ENCODE measurements at places on chromosomes 7 and 10.

- DNase-seq: no peak
Observed at GRCh38 chr7:132755538-132756483, 179.5 kb upstream of the PLXNA4 start.

- DNase-seq: peak; percentile 87
Observed at GRCh38 chr7:148983200-148984146, 44.8 kb downstream of the PDIA4 start.

DNA sequence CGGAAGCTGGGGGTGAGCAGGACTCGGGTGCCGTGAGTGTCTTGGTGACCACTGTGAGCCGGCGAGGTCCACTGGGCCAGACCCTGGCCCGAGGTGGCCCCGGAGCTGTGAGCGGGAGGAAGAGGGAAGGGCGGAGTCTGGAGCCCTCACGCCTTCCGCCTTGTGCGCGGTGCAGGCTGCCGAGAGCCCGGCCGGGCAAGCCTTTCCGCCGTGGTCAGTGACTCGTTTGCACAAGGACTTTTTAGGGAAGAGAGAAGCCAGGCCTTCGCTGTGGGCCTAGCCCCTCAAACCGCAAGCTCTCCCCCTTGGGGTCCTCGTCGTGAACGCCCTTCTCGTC lies 40.9 kb upstream of the ZNF32 start:
- no peak for DNase-seq

GRCh38 chr10:60203993-60204618 lies 185.6 kb downstream of the ANK3 start:
- DNase-seq: peak; percentile 39

DNA sequence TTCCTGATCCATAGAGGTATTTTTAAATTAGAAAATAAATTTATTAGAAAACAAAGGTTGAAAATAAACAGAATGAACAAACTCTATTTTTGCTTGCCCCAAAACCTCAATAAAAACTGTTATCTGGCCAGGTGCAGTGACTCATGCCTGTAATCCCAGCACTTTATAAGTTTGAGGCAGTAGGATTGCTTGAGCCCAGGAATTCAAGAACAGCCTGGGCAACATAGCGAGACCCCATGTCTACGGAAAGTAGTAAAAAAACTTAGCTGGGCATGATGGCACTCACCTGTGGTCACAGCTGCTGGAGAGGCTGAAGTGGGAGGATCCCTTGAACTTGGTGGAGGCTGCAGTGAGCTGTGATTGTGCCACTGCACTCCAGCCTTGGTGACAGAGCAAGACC lies 10.3 kb downstream of the SLK start:
- no peak for DNase-seq

Data from KBM-7 (cell line).